ENCODE measurements at places on chromosomes 6 and 20.

GRCh38 chr20:16947479-16947878, 199.3 kb downstream of the OTOR start:
- DNase-seq, result no peak

DNA sequence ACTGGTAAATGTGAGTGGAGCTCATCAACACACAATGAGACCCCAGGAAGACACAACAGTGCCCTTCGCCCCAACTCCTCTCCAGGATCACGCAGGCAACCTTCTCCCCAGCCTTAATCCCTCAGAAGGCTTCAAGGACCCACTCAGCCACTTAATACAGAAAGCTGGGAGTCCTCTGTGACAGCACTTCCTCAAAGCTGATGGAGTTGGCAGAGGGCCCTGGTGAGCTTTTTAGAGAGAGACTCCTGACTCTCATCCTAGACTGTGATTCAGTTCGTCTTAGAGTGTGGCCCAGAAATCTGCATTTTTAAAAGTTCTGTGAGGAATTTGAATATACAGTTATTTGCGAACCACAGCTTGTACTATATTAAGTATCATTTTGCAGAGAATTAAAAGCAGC, 187.7 kb downstream of the UST start:
- no peak for DNase-seq

DNA sequence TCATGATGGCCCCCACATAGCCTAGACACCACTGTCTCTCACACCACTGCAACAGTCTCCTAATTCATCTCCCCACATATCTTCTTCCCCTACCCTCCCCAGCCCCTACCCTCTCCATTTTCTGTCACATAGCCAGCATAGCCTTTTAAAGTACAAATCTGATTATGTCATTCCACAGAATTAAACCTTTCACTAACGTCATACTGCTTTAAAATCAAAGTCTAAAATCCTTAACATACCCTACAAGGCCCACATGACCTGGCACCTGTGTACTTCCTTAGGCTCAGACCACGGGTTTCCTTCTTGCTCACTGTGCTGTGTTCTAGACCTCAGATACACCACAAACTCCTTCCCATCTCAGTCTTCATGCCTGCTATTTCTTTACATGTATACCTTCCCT, 5.9 kb downstream of the OSTM1 start:
- peak; percentile 8 for DNase-seq

- DNase-seq, result no peak
These were observed 72.4 kb upstream of the KIF25 start for GRCh38 chr6:167925026-167925425.

DNA sequence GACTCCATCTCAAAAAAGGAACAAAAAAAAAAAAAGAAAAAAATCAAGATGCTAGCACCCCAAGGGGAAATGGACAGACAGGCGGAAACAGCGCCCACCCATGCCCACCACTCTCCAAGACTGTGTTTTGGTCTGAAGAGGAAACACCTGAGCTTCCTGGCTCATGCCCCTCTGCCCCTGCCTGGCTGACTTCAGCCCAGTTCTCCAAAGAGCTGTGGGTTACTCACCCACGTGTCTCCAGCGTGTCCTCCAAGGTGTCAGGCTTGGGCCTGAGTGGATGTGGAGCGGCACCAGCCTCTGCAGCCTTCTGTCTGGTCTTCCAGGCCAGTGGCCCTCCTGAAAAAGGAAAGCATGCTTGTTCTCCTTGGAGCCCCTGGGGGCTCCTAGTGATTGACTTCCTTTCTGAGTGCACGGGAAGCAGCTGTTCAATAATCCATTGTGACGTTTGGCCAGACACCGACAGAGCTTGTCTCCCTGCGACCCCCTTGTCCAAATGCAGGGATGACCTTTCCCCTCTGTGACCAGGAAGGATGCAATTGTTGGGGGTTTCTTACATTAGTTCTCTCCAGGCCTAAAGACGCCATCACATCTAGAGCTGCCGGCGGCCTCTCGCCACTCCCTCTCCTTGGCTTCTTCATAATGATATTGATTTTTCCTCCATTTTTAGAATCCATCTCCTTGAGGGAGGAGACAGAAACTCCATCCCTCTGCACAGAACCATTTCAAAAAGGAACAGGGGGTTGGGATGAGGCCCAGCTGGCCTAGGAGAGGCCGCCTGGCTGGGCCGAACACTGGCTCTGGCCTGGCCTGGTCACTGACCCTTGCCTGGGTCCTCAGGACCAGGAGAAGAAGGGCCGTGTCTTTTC, 58.4 kb downstream of the ADNP start:
- DNase-seq, result no peak

- DNase-seq, result no peak
These were observed 19.5 kb downstream of the OR2B2 start for GRCh38 chr6:27892649-27893058.

DNA sequence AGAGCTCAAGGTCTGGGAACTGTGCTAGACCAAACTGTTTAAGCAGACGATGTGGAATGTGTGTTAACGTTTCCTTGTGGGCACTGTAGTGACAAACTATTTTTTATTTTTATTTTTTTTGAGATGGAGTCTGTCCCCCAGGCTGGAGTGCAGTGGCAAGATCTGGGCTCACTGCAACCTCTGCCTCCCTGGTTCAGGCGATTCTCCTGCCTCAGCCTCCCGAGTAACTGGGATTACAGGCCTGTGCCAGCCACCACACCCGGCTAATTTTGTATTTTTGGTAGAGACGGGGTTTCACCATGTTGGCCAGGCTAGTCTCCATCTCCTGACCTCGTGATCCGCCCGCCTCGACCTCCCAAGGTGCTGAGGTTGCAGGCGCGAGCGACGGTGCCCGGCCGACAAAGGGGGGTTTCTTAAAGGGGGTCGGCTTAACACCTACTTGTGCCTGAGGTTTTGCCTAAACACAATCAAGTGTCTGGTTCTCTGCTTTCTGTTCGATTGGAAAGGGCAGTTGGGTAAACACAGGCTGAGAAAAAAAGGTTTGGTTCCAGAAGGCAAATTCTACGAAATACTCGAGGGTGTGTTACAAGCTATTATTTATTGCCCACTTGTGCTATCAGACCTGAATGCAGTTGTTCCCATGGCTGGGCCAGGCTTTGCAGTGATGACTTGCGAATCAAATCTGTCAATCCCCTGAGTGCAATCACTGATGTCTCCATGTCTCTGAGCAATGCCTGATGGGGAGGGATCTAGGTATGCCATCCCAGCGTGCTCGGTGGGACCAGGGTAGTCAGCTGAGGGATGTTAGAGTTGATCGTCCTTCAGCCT, 1.3 kb downstream of the NOP56 start:
- DNase-seq, result no peak

- DNase-seq, result no peak
These were observed 43.0 kb downstream of the CFAP61 start for GRCh38 chr20:20095114-20095872.

- DNase-seq, result no peak
These were observed 22.5 kb downstream of the PLAGL2 start for GRCh38 chr20:32184961-32185603.

- DNase-seq, result peak; percentile 62
These were observed 945 bp downstream of the PHF10 start for GRCh38 chr6:169723200-169723909.

DNA sequence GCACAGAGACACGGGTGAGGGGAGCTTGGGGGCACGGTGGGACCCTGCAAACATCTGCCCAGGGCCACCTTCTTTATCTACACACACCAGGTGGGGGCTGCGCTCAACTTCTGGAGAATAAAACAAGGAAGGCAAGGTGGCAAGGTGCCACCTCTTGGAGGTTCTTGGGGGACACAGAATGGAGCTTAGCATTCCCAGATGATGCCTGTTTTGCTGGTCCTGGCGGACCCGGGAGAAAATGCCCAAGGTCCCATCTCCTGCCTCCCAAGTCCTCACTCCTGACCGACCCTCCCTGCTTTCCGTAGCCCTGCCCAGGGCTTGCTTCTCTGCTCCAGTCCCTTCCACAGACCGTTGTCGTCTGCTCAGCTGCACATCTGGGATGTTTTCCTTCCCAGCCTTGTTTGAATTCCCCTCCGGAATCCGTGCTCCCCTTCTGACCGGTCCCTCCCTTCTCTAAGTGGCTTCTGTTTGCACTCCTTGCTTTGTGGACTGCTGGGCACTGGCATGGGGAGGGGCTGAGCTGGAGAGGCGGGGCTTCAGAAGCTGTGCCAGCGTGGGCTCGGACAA, 13.1 kb downstream of the ITPR3 start:
- no peak for DNase-seq

DNA sequence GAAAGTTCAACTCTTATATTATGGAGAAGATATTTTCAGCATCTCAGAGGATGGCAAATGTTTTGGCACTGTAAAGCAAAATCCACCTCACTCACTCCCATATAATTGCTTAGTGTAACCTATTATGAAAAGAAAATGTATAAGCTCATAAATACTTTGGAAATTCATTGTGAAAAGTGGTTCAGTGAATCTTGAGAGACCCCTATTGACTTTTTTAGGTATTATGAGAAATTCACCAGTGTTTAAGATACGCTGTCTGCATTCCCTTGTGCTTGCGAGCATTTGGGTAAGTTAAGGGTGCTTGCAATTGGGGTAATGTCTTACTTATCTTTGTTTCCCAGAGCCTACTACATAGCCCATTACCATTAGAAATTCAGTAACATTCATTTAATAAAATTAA, 66.3 kb upstream of the BMP5 start:
- no peak for DNase-seq

GRCh38 chr20:4524792-4525191, 196.9 kb upstream of the PRND start:
- DNase-seq, result no peak

DNA sequence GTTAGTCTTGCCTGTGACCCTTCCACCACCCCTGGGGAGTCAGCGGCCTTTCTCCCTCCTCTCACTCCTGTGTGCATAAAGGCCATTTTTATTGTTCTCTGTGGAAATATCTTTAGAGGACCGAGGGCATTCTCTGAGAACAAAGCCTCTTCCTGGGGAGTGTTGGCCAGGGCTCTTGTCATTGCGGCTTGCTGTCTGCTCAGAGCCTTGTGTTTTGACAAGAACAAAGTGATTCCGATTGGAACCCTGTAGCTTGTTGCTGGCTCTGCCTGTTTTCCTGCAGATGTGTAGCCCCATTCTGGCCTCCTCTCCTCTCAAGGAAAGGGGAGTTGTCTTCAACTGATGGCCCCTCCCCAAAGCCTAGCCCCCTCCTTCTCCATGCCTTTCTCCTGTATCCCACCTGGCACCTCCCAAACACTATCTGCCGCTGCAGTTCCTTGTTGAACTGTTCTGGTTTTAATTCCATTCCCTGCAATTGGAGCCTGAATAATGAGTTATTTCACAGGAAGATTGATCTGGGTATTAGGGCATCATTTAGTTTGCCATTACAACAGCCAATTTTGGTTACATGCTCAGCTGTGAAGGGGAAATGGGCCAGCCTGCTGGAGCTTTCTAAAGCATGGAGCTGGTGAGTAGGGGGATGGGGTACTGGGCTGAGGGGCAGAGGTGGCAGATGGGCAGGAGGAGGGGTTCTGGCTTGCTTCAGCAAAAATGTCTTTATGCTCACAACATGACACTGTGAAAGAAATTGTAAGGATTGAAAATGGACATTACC, 252.5 kb downstream of the LRFN2 start:
- DNase-seq, result no peak

DNA sequence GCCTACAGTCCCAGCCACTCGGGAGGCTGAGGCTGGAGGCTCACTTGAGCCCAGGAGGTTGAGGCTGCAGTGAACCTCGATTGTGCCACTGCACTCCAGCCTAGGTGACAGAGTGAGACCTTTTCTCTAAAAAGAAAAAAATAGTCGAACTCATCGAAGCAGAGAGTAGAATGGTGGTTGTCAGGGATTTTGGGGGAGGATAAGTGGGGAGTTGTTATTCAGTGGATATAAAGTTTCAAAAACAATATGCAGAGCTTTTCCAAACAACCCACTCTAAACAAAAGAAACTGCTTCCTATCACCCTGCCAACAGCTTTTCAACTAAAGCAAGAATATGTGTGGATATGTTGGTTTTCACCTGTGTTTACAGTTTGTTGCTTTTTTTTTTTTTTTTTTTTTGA, 11.6 kb upstream of the MAK start:
- DNase-seq, result no peak

GRCh38 chr6:70884074-70884983, 72.5 kb downstream of the B3GAT2 start:
- peak; percentile 31 for DNase-seq

GRCh38 chr20:58742668-58743566, 50.3 kb downstream of the NPEPL1 start:
- no peak for DNase-seq

- DNase-seq, result no peak
These were observed 7.5 kb upstream of the LY86 start for GRCh38 chr6:6581054-6581453.

DNA sequence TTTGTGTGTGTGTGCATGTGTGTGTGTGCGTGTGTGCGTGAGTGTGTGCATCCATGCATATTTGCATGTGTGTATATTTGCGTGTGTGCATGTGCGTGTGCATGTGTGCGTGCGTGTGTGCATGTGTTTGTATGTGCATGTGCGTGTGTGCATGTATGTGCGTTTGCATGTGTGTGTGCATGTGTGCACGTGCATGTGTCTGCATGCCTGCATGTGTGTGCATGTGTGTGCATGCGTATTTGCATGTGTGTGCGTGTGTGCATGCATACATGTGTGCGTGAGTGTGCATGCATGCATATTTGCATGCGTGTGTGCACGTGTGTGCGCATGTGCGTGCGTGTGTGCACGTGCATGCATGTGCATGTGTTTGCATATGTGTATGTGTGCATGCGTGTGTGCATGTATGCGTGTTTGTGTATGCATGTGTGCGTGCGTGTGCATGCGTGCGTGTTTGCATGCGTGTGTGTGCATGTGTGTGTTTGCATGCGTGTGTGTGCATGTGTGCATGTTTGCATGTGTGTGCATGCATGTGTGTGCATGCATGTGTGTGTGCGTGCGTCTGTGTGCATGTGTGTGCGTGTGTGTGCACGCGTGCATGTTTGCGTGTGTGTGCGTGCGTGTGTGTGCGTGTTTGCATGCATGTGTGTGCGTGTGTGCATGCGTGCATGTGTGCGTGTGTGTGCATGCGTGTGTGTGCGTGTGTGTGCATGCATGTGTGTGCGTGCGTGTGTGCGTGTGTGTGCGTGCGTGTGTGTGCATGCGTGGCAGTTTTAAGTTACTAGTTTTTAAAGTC, 57.7 kb upstream of the SMOC2 start:
- DNase-seq, result no peak

- DNase-seq, result no peak
These were observed 72.5 kb downstream of the PHACTR3 start for GRCh38 chr20:59676851-59677182.

GRCh38 chr6:42400886-42401612, 50.7 kb downstream of the TRERF1 start:
- DNase-seq, result no peak

DNA sequence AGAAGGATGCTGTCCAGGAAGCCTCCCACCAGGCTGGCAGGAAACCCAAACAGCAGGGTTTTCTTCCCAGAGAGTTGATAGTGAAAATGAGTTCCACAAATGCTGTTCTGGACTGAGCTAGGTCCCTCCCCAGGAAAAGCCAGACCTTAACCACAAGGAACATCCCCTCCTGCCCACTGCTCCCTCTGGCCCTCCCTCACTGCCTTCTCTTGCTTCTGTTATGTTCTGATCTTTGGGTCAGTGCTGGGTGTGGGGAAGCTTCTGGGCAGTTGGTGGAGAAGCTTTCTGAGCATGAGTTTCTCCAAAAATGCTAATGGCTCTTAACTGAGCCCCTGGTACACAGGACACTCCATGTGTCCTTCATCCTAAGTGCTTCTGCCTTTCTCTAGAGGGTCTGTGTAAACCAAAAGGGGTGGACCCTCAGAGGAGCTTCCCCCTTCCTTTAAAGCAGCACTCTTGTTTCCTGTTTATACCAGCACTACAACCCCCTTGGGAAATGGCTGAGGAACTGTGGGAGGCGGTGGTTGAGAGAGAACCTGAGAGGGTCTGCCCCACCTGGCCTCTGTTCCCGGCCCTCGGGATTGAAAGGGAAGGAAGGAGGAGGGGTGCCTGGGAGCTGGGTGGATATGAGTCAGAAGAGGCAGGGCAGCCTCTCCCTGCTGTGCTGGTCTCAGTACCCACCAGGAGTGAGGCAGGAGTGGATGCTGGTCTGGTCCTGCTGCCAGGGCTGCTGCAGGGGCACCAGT, 42.0 kb downstream of the CDS2 start:
- DNase-seq, result no peak

All from activated T-cell treated with anti-CD3 and anti-CD28 coated beads for 48 hours (primary cell).